ENCODE measurements at places on chromosomes 2 and 18. TPM values are rescaled to one million over a fixed set of nuclear protein-coding genes. Genes with fewer than 3 reads are reported as not detected.

DNA sequence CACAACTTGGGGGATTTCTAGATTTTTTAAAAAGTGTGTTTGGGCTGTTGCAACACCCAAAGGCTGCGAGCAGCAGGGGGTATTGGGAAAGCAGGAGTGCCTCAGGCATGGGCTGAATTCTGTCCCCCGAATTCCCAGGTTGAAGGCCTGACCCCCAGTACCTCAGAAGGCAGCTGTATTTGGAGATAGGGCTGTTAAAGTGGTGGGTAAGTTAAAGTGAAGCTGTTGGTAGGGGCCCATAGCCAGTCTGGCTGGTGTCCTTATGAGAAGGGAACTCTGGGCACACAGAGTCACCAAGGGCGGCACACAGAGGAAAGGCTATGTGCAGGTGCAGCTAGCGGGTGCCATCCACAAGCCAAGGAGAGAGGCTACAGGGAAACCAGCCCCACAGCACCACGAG, 717.4 kb downstream of the GALR1 start:
- no peak for DNase-seq

DNA sequence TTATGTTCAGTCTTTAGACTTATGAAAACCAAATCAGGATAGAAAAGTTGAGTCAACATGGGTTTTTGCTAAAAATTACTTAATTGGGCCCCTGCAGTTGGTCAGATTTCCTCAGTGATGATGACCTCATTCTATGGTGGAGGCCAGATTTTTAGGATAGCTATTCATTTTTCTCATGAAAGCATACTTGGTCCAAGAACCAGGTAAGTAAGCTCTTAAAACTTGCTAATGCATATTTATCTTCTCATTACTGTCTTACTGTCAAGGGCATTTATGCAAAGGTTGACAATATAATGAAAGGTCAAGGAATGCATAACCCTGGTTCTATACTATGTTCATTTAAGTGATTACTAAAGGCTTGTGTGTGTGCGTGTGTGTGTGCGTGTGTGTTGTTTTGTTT, 650.6 kb downstream of the SATB2 start:
- no peak for DNase-seq

KATNAL2 gene
- polyA plus RNA-seq = 0.54 TPM

DNA sequence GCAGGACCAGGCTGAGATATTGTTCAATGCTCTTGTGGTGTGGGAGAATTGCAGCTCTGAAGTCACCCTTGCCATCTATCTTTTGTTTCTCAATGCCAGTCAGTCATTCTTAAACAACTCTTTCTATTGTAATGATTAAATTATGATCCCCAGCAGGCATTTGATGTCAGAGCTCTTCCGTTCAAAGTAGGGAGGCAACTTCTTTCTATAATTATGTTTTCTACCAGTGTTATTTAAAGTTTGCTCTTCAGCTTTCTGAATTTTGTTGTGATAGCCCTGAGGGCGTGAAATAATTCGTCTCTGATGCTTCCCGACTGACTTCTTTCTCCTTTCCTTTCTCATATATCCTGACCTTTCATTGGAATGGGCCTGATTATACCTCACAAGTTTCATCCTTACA, 161.4 kb upstream of the KLHL14 start:
- DNase-seq = no peak

TUBA3E gene
- polyA plus RNA-seq = not detected

- peak; percentile 78 for DNase-seq
Observed at GRCh38 chr2:19868701-19869580, 32.8 kb downstream of the TTC32 start.

DNA sequence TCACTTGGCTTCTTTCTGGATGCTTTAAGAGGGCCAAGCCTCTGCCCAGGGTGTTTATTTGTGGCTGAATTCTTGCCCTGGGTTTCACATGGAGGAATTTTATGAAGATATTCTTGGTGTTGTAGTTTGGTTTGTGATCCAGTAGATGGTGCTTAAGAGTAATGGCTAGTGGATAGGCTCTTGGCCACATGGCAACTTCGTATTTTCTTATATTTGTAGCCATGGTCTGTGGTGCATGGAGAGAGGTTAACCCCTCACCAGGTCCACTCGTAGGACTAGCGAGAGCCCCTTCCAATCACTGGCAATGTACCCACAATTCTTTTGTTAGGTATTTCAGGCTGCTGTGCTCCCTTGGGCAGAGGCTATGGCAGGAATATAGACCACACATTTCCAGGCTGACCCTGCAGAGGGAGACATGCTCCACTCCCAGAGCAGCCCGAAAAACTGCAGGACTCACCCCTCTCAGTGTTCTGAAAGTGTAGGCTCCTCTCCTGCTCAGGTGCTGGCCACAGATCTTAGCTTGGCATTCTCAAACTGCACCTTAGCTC, 582.1 kb upstream of the SETBP1 start:
- DNase-seq = no peak

- peak; percentile 23 for DNase-seq
Observed at GRCh38 chr2:217853301-217853881, 149.4 kb downstream of the TNS1 start.

DNA sequence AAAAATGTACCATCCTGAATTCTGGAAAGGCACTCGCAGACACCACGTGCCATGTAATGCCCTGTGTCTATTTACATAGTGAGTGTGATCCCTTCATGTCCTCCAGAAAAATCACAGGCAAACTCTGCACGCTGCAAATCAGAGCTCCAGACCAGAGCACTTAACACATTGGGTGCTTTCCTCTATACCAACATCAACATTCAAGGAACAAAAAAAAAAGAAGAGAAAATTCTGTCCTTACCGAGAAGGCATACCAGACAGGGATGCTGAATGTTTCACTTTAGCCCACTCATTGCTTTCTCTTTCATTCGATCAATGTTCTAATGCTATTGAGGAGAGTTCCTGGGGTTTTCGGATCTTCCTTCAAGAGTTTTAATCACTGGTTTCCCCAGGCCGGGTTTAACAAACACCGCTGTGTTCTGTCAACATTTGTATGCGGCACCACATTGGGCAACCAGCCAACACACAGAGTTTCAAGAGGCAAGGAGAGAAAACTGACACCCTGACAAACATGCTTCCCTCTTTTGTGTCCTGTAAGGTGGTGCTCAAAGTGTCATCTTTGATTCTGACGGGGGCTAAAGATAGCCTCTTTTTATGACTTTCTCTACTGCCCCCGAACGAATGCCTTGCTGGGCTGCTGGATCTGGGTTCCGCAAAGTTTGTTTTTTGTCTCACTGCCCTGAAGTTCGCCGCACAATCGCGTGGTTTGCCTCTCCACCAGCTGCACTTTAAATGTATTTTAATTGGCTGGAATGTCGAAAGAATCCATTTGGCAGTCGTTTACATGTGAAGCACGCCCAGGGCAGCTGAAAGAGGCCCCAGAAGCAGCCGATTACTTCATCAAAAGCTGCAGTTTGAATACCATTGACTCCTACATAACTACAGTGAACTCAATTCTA, 106.4 kb upstream of the NCKAP5 start:
- DNase-seq = no peak

DNA sequence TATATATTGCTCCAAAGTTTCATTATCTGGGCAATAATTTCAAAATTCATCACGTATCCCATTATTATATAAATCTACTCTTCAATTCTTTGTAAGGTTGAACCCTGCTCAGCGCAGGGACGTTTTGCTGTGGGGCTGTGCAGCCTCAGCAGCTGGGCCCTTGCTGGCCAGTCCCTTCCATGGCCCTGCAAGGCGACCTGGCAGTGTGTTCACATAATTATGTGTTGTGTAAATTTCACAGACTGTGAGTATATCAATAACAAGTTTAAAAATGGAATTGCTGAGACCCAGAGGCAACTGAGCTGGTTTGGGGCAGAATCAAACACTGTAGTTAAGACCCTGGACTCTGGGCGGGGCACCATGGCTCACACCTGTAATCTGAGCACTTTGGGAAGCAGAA, 16.1 kb upstream of the MAL start:
- no peak for DNase-seq

- no peak for DNase-seq
Observed at GRCh38 chr2:131026919-131027318, 66.3 kb downstream of the FAM168B start.

DNA sequence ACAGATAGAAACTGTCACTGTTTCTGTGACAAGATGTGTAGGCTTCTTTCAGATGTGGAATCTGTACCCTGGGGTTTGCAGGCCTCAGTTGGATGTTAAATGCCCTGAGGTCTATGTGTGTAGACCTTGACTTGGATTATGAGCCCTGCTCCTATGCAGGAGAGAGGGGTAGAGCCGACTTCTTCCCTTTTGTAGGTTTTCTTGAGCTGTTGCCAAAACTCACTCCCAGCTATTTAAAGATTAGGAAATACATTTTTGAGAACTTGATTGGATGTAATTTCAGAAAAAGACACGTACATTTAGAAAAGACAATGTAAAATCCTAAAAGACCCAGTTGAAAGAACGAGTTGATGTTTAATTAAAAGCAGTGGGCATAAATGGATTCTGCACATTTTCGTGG, 374.8 kb downstream of the SLC4A3 start:
- DNase-seq = no peak

- DNase-seq = no peak
Observed at GRCh38 chr18:59068276-59069071, 71.2 kb upstream of the SEC11C start.

GRCh38 chr2:180196419-180196977, 189.4 kb upstream of the CWC22 start:
- no peak for DNase-seq

GRCh38 chr18:7918701-7919100, 351.6 kb downstream of the PTPRM start:
- DNase-seq = no peak

- DNase-seq = no peak
Observed at GRCh38 chr2:184554736-184555135, 43.6 kb upstream of the ZNF804A start.

GRCh38 chr2:60882971-60883753, 1.8 kb downstream of the REL start:
- peak; percentile 30 for DNase-seq

CD207 gene
- not detected for polyA plus RNA-seq

DNA sequence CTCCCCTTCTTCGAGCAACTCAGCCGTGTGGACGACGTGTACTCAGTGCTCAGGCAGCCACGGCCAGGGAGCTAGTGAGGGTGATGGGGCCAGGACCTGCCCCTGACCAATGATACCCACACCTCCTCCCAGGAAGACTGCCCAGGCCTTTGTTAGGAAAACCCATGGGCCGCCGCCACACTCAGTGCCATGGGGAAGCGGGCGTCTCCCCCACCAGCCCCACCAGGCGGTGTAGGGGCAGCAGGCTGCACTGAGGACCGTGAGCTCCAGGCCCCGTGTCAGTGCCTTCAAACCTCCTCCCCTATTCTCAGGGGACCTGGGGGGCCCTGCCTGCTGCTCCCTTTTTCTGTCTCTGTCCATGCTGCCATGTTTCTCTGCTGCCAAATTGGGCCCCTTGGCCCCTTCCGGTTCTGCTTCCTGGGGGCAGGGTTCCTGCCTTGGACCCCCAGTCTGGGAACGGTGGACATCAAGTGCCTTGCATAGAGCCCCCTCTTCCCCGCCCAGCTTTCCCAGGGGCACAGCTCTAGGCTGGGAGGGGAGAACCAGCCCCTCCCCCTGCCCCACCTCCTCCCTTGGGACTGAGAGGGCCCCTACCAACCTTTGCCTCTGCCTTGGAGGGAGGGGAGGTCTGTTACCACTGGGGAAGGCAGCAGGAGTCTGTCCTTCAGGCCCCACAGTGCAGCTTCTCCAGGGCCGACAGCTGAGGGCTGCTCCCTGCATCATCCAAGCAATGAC, 4.8 kb downstream of the CTDSP1 start:
- DNase-seq = no peak

DNA sequence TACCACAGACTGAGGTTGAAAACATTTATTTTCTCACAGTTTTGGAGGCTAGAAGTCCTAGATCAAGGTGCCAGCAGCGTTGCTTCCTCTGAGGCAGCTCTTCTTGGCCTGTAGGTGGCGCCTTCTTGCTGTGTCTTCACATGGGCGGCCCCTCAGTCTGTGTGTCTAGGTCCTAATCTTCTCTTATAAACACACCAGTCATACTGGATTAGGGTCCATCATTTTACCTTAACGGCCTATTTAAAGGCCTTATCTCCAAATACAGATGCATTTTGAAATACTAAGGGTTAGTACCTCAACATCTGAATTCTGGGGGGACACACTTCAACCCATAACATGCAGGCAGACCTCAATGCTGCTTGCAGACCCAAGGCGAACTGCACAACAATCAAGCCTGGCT, 4.4 kb upstream of the RMC1 start:
- peak; percentile 81 for DNase-seq

ANKRD30BL gene
- polyA plus RNA-seq = not detected

DNA sequence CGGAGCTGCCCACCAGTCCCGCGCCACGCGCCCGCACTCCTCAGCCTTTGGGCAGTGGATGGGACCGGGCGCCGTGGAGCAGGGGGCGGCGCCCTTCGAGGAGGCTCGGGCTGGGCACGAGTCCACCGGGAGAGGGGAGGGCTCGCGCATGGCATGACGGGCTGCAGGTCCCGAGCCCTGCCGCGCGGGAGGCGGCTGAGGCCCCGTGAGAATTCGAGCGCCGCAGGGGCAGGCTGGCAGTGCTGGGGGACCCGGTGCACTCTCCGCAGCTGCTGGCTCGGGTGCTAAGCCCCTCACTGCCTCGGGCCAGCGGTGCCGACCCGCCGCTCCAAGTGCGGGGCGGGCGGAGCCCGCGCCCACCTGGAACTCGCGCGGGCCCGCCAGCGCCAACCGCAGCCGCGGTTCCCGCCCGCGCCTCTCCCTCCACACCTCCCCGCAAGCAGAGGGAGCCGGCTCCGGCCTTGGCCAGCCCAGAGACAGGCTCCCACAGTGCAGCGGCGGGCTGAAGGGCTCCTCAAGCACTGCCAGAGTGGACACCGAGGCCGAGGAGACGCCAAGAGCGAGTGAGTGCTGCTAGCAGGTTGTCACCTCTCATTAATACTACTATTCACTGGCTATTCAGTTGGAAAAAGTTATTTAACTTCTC, 3.6 kb upstream of the TTC21B start:
- no peak for DNase-seq

DNA sequence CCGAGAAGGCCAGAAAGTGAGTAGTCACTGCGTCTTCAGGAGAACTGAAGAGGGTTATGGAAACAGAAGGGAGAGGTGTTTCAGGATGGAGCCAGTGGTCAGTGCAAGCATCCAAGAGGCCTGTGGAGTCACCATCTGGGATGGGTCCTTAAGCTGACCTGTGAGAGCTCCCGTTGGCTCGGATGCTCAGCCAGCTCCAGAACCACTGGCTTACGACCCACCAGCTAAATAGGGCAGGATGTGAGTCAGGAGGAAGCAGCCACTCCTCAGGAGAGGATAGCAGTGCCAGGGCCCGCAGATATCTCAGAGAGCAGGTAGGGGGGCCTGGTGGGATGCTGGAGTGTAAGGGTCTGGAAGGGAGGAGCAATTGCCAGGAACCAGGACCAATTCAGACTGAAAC, 63.1 kb upstream of the B3GNT7 start:
- no peak for DNase-seq

- DNase-seq = no peak
Observed at GRCh38 chr2:145771525-145771924, 1251.6 kb upstream of the ZEB2 start.

- DNase-seq = no peak
Observed at GRCh38 chr2:78592491-78592890, 433.0 kb upstream of the REG3G start.
